ENCODE measurements at places on chromosomes 7 and 10. TPM values are rescaled to one million over a fixed set of nuclear protein-coding genes. Genes with fewer than 3 reads are reported as not detected.

RAMP3 gene
- 66.5 TPM for total RNA-seq

SKIDA1 gene
- total RNA-seq = 6.5 TPM

FAM180A gene
- total RNA-seq = 4.7 TPM

H2BK1 gene
- not detected for total RNA-seq

NODAL gene
- total RNA-seq = 0.40 TPM

CNPY1 gene
- total RNA-seq = not detected

UTF1 gene
- total RNA-seq = not detected

CAV2 gene
- 182 TPM for total RNA-seq

PDZD7 gene
- 0.31 TPM for total RNA-seq

LIPF gene
- total RNA-seq = not detected

RPEL1 gene
- not detected for total RNA-seq

TBXAS1 gene
- 23.0 TPM for total RNA-seq

NEUROG3 gene
- total RNA-seq = not detected

ACHE gene
- 0.62 TPM for total RNA-seq

C7orf33 gene
- total RNA-seq = not detected

MACC1 gene
- 2.9 TPM for total RNA-seq

CADPS2 gene
- 160 TPM for total RNA-seq

UCN3 gene
- not detected for total RNA-seq

PIP4K2A gene
- total RNA-seq = 30.4 TPM

TSPAN33 gene
- total RNA-seq = 4.3 TPM

GALNT17 gene
- total RNA-seq = 29.3 TPM

CRYGN gene
- not detected for total RNA-seq

TYSND1 gene
- total RNA-seq = 6.9 TPM

TRIL gene
- total RNA-seq = 3.9 TPM

DNMBP gene
- total RNA-seq = 37.6 TPM

DOCK1 gene
- 59.0 TPM for total RNA-seq

PBLD gene
- total RNA-seq = 6.6 TPM

MMRN2 gene
- total RNA-seq = 18.5 TPM

GDF10 gene
- 11.7 TPM for total RNA-seq

SPDYE1 gene
- not detected for total RNA-seq

THSD7A gene
- total RNA-seq = 4.5 TPM

HMX3 gene
- total RNA-seq = not detected

COBL gene
- total RNA-seq = 30.1 TPM

OPALIN gene
- not detected for total RNA-seq

PPA1 gene
- total RNA-seq = 67.7 TPM

ANLN gene
- total RNA-seq = 2.8 TPM

OR2A7 gene
- 1.5 TPM for total RNA-seq

CCDC3 gene
- 12.2 TPM for total RNA-seq

All from gastroesophageal sphincter (tissue), 4 donors.